ENCODE measurements at places on chromosomes 3 and 15.

DNA sequence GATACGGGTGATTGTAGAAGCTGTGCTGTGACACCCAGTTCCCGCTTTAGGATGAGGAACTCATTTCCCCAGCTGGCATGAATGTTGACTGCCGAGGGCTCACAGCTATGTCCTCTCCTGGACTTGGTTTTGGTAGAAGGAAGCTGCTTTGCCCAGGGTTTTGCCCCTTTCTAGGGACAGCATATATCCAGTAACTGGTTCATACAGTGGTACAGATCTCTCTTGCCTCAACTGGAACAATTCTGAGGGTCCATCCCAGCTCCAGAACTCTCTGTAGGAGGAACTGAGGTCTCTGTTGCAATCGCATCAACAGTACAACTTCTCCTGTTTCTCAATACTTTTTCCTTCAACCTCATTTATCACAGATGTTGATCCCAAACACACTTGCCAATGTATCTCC is 54.5 kb upstream of the FNDC3B start:
- no peak for DNase-seq

DNA sequence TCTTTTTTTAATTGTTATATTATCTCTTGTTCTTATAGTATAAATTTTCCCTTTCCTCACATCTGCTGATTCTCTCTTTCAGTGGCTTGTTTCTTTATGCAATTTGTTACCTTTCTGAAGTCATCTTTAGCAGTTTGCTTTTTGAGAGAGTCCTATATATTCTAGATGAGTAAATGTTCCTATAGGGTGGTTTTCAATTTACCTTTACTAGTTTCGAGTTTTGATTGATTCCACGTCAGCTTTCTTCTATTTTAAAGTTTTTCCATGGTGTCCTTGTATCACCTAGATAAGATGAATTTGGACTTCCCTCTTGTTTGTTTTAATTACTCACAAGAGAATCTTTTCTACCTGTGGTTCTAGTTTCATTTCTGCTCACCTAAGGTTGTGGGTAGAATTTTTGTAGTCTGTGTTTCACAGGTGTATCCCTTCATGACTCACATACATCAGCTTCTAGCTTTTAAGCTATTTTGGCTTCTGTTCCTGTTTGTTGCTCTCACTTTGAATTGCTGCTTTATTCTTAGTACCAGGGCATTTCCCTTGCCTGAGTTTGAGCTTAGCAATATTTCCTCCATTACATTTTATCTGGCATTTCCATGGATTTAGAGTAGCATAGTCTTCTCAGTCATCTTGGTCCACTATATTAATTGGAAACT is 6.4 kb downstream of the TEX9 start:
- no peak for DNase-seq

GRCh38 chr3:149234671-149235245 is 13.1 kb upstream of the CP start:
- no peak for DNase-seq

GRCh38 chr15:77685082-77685815 is 52.5 kb upstream of the LINGO1 start:
- DNase-seq: no peak

GRCh38 chr15:25406846-25407245 is 32.0 kb downstream of the UBE3A start:
- DNase-seq: no peak

GRCh38 chr15:90031231-90031791 is 30.2 kb downstream of the ZNF710 start:
- DNase-seq: no peak

DNA sequence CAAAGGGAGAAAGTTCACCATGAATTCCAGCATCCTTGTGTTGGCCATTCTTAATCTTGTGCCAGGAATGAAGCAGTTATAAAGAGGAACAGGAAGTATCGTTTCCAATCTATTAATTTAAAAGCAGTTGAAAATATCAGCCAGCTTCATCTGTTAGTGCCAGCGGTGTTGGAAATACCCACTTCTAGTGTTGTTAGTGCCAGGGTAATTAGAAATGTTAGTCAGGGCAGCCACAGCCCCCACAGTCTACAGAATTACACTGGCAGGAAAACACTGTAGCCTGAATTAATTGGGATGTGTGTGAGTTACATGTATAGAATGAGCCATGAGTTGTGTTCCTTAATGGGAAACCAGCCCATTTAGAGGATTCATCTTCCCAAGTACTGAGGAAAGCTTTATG is 127.8 kb downstream of the GHSR start:
- DNase-seq: no peak

- no peak for DNase-seq
Measured at GRCh38 chr3:105965384-105965783, 96.6 kb upstream of the CBLB start.

DNA sequence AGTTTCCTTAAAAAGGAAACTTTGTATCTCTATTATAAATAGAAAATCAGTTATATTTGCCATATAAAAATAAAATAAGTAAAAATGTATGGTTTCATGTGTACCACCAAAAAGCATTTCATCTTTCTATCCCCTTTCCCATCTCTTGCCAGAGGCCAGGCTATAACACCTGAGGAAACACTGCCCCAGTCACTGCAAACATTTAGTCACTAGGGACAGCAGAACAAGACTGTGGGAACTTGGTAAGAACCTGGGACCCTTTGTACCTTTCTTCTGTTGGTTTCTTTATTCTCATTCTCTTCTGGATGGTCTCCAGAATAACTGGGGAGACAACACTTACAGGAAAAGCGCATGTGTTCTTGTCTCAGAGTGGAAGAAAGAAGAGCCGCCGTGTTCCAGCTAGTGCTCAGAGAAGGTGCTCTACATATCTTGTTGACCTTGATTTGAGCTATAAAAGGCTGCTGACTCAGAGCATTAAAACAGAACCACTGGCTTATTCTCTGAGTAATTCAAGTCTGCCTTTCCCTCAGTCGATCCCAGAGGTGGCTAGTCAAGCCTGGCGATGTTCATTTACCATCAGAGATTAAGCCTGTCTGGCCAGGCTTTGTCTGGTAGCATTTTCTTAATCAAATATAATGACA is 361.6 kb downstream of the RBMS3 start:
- DNase-seq: no peak

GRCh38 chr3:53696401-53697172 is 149.6 kb downstream of the CHDH start:
- no peak for DNase-seq

DNA sequence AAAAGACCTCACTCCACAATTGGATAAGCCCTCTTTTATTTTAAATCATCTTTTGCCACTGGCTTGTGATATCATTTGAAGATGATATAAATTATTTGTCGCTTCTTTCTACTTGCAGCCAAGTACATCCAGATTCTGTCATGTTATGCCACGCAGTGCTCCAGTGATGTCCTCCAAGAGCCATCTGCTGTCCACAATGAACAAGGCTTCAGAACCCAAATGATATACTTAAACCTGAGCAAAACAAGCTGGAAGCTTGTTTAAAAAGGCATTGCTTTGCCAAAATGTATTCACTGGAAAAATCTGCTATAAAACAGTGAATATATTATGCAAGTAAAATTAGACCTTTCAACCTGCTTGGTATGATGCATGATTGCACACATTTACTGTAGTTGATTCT is 58.8 kb upstream of the ARL6 start:
- DNase-seq: no peak

DNA sequence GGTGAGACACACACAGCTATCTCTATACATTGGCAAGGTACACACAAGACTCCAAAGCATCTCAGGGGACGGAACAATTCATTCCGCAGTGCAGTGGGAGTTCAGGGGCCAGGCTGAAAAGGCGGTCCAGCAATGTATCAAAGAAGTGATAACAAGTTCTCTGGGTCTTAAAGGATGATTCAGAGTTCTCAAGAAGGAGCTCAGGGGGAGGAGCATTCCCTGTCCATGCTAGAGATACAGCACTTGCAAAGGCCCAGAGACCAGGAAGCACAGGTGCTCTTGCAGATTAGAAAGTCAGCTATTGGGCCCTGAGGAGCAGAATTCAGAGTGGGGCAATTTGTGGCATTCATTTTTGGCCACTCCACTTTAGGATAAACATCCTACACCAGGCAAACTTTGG is 34.9 kb downstream of the MECOM start:
- no peak for DNase-seq

GRCh38 chr15:54208786-54209185 is 230.5 kb downstream of the UNC13C start:
- DNase-seq: no peak

DNA sequence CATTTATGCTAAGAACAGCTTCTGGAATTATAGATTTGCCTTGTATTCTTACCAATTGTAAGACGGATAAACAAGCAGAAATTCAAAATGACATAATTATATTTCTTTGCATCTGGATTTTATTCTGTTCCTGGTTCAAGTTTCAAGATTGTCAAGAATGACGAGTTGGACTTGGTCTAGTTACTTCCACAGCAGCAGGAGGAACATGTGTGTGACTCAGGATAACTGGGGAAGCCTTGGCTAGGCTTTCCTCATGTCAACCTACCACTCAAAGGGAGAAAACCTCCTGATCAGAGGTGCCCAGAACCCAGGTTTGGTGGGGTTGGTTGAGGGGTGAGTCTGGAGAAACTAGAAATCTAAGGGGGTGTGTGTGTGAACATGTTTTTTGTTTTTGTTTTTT is 259.7 kb downstream of the SOX2 start:
- no peak for DNase-seq

GRCh38 chr15:84824260-84825007 is 7.3 kb downstream of the ALPK3 start:
- no peak for DNase-seq

DNA sequence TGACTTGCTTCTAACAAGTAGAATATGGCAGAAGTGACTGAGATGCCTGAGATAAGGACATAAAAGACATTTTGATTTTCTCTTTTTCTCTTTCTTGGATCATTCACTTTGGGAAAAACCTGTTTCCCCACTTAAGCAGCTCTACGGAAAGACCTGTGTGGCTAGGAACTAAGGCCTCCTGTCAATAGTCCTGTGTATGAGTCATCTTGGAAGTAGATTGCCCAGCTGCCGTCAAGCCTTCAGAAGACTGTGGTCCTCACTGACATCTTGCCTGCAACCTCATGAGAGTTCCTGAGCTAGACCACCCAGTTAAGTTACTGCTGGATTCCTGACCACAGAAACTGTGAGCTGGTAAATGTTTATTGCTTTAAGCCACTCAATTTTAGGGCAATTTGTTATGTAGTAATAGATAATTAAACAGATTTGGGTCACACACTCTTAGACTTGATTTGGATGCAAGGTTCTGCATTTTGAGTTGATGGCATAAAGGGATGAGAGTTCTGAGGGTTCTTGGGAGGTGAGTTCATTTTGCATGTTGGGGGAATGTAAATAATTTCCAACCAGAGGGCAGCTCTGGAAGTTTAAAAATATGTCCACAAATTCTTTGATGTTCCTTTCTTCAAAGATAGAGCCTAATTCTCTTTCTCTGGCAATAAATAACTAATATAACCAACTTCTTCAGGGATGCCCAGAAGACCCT is 229.2 kb downstream of the SQOR start:
- DNase-seq: no peak

DNA sequence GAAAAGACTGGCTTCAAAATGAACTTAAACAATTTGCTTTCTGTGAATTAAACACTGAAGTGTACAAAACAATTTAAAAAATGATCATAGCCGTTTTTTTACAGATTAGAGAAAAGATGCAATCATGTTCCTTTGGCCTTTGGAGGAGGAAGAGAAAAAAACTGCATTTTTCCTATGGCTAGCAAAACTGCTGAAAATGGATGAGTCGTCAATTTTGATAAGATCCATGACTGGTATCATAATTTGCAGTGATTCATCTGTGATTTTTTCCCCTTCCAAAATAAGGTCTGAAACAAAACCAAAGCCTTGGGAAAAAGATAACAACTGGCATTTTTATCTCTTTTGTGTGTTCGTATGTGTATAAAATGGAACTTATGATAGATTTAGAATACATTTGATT is 255.6 kb upstream of the SATB1 start:
- no peak for DNase-seq

- DNase-seq: no peak
Measured at GRCh38 chr3:112774293-112774926, 72.3 kb downstream of the CD200R1L start.

DNA sequence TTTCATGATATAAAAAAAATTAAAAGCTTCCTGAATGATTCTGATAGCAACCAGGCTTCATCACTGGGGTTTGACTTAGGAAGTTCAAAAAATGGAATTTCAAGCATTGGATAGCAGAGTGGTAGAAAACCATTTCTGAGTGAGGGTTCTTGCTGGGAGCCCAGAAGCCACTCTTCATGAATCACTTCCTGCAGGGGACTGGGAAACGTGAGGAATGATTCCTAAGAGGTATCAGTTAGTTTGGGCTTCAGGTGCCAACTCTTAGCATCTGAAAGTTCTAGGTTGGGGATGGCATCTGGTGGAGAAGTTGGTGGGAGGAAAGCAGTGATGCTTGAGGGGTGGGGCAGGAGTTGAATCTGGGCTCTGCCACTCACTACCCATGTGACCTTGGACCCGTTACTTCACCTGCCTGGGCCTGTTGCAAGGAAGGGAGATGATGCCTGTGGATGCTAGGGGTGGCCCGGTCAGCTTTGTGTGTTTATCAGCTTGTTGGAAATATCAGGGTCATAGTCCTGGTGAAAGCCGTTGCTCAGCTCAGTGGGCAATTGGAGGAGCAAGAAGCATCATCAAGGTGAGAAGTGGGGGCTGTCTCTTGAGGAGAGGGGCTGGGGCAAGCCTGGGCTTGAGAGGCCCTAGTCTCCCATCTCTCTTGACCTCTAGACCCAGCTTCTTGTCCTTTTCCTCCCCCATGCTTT is 37.0 kb upstream of the TNFAIP8L3 start:
- DNase-seq: no peak

DNA sequence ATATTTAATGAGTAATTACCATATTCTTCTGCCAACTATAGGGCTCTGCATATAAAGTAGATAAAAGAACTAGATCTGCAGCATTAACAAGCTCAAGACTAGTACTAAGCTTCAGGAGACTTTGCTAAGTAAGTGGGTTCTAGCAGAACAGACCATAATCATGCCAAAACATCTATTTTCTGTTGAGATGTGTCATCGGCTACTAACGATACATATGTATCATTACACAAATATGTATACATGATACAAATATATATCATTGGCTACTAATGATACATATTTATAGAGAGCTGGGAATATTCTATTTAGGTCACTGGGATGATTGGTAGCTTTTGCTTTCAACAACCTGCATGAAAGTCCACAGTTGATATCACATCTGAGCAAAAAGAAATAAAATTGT is 185.8 kb upstream of the DCBLD2 start:
- DNase-seq: no peak

DNA sequence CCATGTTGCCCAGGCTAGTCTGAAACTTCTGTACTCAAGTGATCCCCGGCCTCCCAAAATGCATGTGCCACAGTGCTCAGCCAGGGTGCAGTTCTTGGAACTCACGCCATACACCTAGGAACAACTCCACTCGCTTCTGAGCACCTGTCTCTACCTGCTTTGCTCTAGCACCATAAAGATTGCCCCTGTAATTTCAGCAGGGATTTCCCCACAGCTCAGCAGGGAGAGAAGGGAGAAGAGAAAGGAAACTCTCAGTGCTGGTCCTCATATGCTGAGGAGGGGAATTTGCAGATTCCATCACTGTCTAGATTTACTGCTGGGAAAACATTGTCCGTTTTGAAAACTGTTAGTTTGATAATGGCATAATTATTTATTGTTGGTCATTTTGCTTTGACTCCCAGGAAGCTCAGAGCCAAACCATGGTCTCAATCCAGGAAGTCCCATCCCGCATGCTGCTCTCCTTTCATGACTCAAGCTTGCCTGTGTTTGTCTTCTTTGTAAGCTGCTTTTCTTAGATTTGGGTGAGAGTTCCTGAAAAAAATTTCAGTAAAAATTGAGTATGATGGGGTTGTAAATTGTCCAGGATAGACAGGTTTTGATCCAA is 24.2 kb downstream of the TRIM71 start:
- no peak for DNase-seq
